ENCODE measurements at places on chromosomes 7 and 10. TPM values are rescaled to one million over a fixed set of nuclear protein-coding genes. Genes with fewer than 3 reads are reported as not detected.

Gene GAD2
- total RNA-seq: not detected

Gene PAXIP1
- total RNA-seq: 11.8 TPM

Gene RALA
- 53.4 TPM for total RNA-seq

- DNase-seq: no peak
Measured at GRCh38 chr7:7802531-7802930, 84.1 kb upstream of the RPA3 start.

- no peak for DNase-seq
Measured at GRCh38 chr10:76778914-76779795, 858.5 kb downstream of the KCNMA1 start.

GRCh38 chr7:132059141-132059540 lies 502.7 kb upstream of the PODXL start:
- DNase-seq: no peak

DNA sequence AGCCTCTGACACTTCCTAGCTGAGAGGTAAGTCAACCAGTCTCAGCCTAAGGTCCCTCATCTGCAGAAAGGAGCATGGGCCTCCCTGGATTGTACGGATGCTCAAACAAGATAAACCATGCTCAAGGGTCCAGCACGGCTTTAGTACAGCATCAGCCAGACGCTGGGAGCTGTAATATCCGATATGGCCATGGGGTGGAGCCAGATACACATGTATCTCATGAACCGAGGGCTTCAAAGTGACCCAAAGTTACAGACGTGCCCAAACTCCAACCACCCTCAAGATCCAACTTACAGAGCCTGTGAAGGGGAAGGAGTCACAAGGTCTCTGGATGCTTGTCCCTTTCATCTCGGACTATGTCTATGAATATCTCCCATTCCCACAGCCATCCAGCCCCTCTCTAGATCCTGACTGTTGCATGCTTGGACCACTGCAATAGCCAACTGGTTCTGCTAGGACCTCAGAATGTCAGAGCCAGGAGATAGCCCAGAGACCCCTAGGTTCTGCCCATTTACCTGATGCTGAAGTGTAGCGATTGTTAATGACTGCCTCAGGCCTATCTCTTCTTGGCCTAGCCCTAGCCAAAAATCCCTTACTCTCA lies 142.4 kb downstream of the SH3PXD2A start:
- no peak for DNase-seq

- DNase-seq: no peak
Measured at GRCh38 chr10:116143673-116144222, 129.3 kb downstream of the GFRA1 start.

GRCh38 chr10:119675483-119676170 lies 24.4 kb downstream of the BAG3 start:
- DNase-seq: no peak

GRCh38 chr7:36440880-36441279 lies 51.2 kb downstream of the ANLN start:
- no peak for DNase-seq

- no peak for DNase-seq
Measured at GRCh38 chr7:21566094-21566493, 23.3 kb downstream of the DNAH11 start.

DNA sequence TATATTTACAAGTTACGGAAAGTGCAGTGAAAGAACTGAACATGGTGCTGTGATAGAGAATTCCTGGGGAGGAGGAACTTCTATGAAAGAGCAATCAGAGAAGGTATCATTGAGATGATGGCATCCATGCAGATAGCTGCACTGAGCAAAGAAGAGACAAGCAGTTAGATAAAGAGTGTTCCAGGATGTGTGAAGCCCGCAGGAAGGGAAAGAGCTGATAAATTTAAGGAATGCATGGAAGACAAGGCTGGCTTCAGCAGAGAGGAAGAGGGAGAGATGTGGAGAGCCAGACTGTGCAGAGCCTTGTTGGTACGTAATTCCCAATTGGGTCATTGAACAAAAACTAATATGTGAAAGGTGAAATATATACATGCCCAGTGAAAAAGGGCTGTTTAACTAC lies 538.9 kb downstream of the INHBA start:
- no peak for DNase-seq

- DNase-seq: no peak
Measured at GRCh38 chr7:2066251-2066919, 166.4 kb downstream of the MAD1L1 start.

Data from upper lobe of right lung (tissue), 1 donor.